ENCODE measurements at places on chromosomes 7 and 10.

- no peak for DNase-seq
These were observed 92.3 kb downstream of the CTNNA3 start for GRCh38 chr10:67603701-67604100.

DNA sequence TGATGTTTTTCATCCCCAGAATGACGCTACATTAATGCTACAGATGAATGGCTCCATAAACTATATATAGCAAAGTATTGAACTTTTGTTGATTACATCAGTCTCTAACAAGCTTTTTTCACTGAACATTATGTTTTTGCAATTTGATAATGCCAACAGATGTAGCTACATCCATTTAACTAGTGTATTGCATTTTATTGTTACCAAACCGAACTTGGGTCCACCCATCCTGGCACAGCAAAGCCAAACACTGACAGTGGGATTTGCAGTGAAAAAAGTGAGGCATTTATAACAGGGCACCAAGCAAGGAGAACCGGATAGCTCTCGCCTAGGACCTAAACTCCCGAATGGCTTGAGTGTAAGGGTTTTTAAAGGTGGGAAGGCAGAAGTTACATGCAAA, 182.8 kb upstream of the TNS3 start:
- DNase-seq: no peak

DNA sequence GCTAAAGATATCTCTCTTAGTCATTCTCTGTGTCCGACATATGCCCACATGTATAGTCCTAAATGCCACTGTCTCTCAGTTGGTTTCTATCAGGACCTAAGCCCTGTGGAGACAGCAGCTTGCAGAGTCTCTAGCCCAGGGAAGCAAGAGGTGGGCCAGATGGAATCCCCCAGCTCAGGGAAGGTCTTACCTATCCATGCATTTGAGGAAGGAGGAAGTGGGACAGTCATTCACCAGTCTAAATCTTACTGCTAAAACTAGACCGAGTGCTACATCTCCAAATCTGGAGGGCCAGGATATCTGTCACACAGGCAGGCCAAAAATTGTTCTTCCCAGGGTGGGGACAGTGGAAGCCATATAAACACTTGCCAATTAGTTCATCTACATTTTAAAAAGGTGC, 26.4 kb upstream of the HERPUD2 start:
- no peak for DNase-seq

- DNase-seq: no peak
These were observed 3.2 kb upstream of the VSIR start for GRCh38 chr10:71776481-71776925.

- no peak for DNase-seq
These were observed 5.8 kb downstream of the USP54 start for GRCh38 chr10:73585327-73585726.

DNA sequence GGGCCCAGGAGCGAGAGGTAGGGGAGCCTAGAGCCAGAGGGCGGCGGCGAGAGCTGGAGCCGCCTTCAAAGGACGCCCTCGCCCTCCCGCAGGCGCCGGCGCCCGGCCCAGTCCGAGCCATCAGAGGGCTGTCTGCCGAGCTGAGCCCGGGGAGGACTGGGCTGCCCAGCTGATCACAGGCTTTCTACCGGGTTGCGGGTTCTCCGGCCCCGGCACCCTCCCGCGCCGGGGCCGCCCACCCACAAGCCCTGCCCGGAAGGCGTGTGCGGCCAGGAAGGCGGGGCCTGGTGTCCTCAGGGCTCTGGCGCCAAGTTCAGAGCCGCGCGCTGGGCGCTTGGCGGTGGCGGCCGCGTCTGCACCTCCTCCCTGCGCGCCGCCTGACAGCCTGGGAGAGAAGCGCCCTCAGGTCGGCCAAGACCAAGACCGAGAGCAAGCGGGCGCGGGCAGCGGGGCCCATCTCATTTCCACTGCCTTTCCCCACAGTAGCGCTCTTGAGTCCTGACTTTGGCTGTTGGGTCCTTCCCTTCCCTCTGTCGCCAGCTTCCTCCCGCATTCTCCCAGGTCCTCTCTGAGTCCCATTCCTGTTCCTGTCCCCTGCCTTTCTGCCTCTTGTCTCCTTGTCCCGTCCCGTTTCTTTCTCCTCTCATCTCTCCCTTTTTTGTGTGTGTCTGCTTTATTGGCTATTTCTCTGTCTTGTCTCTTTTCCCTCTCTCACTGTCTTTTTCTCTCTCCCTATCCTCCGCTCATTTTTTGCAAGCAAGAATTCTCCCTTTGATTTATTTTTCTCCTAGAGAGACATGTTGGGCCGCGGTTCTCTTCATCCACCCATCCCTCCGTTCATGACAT, 60.6 kb upstream of the MSMB start:
- DNase-seq: peak; percentile 66
